ENCODE measurements at places on chromosomes 4 and X.

- no peak for DNase-seq
Measured at GRCh38 chr4:80161413-80162058, 35.8 kb upstream of the PRDM8 start.

- DNase-seq: no peak
Measured at GRCh38 chrX:94633237-94633636, 959.2 kb downstream of the FAM133A start.

GRCh38 chr4:8362483-8362882 is 78.0 kb downstream of the ACOX3 start:
- no peak for DNase-seq

DNA sequence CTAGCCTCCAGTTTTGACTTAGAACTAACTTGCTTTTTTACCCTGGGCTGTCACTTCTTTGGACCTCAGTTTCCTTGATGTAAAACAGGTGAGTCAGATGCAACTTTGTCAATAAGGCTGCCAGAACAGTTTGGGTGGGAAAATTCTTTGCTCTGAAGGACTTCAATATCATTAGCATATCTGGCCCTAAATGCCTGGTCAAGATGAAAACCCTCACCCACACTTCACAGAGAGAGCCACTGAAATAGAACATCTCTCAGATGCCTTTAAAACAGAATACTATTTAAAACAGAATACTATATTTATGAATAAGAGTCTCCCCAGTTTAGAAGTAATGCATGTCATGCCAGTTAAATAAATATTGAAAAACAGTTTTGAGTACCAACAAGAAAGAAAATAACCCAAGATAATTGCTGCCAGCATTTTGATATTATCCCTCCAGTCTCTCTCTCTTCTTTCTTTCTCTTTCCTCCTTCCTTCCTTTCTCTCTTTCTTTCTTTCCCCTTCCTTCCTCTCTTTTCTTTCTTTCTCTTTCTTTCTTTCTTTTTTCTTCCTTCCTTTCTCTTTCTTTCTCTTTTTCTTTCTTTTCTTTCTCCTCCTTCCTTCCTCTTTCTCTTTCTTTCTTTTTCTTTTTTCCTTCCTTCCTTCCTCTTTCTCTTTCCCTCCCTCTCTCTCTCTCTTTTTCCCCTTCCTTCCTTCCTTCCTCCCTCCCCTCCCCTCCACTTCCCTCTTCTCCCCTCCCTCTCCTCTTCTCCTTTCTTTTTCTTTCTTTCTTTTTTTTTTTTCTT is 32.8 kb upstream of the SHISA3 start:
- no peak for DNase-seq

GRCh38 chrX:87571964-87572363 is 54.4 kb downstream of the KLHL4 start:
- no peak for DNase-seq

- no peak for DNase-seq
Measured at GRCh38 chr4:86619656-86620055, 25.5 kb downstream of the PTPN13 start.

GRCh38 chrX:39204353-39204752 is 403.1 kb downstream of the MID1IP1 start:
- DNase-seq: no peak

DNA sequence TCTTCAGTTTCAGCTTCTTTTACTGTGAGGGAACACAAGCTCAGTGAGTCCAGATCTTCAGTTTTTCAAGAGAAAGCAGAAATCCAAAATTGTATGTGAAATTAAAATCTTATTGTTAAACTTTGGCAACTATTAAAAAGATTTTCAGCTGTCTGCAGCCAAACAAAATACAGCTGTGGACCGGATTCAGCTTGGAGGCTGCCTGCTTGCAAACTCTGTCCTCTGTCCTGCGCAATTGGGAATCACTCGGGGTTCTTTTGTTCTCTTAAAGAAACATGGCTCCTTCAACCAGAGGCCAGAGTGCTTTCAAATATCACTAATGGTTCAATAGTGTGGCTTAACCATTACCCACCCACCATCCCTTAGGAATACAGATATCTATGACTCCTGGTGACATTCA is 201.2 kb downstream of the CHIC2 start:
- DNase-seq: no peak

DNA sequence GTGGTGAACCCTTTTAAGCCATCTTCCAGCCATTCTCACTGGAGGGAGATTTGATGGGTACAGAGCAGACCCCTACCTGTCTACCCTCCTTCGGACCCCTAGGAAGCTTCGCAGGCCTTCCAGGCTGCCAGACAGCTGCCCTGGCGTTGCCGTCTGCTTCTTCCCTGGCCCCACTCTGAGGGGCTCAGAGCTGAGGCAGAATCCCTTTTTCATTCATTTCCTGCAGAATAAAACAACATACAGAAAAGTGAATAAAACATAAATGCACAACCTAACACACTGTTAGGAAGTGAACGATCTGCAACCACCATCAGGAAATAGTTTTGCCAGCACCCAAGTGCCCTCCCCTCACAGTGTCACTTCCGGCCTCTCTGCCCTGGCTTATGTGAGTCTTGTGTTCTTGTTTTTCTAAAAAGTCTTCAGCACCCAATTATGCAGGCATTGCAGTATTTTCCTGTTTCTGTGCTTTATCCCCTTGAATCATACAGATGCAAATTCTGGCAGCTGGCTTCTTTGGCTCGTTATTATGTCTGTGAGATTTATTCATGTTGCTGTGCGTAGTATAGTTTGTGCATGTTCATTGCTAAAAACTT is 5.6 kb upstream of the ADD1 start:
- DNase-seq: no peak

- DNase-seq: no peak
Measured at GRCh38 chrX:11704725-11705495, 39.2 kb upstream of the ARHGAP6 start.

DNA sequence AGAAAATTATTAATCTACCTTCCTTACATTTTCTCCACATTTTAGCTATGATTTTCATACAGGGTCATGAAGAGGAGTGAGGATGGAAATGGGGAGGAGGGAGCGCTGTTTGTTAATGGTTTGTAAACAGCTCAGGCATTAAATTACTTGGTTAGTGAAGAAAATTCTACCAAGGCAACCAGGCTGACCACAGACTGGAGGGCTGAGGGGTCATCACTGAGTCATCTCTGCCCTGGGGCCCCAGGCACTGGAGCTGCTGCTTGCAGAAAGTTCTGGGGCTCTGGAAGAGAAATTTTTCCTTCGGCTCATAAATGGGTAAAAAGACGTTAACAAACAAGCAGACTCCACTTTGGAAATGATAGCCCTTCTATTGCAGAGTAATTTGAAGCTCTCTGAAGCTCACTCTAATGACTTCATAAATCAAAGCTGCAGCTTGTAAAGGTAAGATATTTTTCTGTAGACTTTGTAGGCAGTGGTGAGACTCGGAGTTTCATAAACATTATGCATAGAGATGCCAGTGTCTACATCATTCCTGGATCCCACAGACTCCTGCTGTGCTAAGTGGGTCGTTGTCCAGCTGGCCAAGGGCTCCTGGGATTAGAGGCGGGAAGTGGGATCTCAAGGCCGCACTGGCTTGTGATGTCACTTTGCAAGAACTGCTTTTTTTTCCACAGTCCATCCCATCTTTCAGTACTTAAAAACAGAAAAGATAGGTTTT is 159.6 kb downstream of the PTTG2 start:
- no peak for DNase-seq

GRCh38 chr4:145535202-145535601 is 53.5 kb downstream of the SMAD1 start:
- no peak for DNase-seq

- no peak for DNase-seq
Measured at GRCh38 chr4:121390335-121390734, 9.5 kb upstream of the QRFPR start.

DNA sequence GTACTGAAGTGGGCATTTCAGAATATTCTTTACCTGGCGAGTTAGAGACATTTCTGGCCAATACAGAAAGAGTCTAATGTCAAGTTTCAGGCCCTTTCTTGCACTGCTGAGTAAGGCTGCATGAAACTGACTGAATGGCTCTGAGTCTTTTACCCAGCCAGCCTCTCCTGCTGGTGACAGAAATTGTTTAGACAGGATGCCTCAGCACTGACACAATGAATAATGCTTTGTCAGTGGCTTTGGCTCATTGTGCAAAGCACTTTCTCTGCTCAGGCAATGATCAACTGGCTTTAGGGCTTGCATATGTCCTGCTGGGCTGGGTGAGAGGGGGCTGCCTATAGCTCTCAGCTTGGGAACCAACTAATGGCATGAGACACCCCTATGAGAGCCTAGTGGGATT is 45.5 kb downstream of the CLNK start:
- no peak for DNase-seq

GRCh38 chrX:16120431-16120830 is 2.9 kb upstream of the GRPR start:
- DNase-seq: no peak

GRCh38 chr4:107131295-107131694 is 95.2 kb upstream of the DKK2 start:
- no peak for DNase-seq

- DNase-seq: no peak
Measured at GRCh38 chrX:100976211-100976610, 6.7 kb downstream of the ARL13A start.

- DNase-seq: no peak
Measured at GRCh38 chr4:78671903-78672815, 104.0 kb upstream of the BMP2K start.

GRCh38 chrX:2430265-2430825 is 70.4 kb downstream of the DHRSX start:
- DNase-seq: no peak

GRCh38 chr4:17469931-17470674 is 41.8 kb downstream of the QDPR start:
- no peak for DNase-seq

- DNase-seq: peak; percentile 92
Measured at GRCh38 chr4:212438-213188, 88.3 kb downstream of the ZNF718 start.

GRCh38 chrX:21956783-21957182 is 16.3 kb downstream of the SMS start:
- no peak for DNase-seq

DNA sequence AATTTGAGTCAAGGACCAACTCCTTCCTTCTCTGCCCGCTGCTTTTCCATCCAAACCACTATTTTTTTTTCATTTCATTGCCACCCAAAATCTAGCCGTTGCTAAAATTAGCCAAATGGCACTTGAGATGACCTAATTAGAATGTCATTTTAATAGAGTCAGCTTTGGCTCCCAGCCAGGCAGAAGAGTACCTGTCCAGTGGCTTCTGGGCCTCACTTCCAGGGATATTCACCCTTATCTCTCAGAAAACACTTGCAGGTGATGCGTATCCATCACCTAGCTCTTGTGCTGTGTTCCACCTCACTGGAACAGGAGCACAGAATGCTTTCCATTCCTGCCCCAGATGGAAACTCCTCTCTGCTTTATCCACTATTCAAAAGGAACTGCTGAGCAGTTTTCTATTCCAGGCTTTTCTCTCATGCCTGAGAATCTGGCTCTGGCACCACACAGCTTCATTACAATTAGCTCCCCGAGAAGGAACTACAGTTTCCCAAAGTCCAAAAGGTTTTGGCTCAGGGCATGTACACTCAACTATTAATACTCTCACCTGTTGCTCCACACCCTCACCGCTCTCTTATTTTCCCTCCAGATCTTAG is 18.5 kb downstream of the MAGEA9B start:
- peak; percentile 27 for DNase-seq

DNA sequence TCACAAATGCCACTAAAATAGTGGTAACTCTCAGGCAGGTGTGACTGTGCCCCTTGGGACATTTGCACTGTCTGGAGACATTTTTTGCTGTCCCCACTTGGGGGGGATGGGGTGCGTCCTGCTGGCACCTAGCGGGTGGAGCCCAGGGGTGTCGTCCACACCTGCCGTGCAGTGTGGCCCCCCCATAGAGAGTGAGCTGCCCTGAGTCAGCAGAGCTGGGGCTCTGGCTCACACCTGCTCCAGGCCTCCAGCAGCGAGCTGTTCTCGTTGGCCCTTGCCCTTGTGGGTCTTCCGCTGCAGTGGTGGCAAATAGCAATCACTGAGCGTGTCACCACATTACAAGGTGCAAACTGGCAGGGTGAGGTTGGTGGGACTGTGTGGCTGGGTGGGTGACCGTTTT is 64.6 kb downstream of the CLDN34 start:
- DNase-seq: no peak

DNA sequence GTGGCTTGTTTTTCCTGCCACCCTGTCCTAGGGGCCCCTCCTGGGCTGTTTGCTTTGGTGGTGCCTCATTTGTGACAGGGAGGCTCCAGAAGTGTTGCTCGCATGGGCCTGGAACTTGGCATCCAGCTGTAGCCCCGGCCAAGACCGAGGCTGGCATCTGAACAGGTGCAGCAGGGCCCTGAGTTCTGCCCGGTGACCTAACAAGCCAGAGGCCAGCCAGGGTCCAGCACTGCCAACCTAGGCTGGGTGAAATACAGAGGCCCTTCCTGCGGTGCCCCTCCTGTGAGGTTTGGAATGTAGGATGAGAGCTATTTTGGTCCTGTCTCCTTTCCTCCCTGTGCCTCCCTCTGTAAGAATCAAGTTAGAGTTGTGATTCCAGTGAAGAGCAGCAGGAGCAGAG is 58.5 kb downstream of the STARD8 start:
- no peak for DNase-seq

- no peak for DNase-seq
Measured at GRCh38 chrX:108306086-108306485, 132.1 kb downstream of the COL4A6 start.

- no peak for DNase-seq
Measured at GRCh38 chr4:16544869-16545268, 318.6 kb upstream of the TAPT1 start.

DNA sequence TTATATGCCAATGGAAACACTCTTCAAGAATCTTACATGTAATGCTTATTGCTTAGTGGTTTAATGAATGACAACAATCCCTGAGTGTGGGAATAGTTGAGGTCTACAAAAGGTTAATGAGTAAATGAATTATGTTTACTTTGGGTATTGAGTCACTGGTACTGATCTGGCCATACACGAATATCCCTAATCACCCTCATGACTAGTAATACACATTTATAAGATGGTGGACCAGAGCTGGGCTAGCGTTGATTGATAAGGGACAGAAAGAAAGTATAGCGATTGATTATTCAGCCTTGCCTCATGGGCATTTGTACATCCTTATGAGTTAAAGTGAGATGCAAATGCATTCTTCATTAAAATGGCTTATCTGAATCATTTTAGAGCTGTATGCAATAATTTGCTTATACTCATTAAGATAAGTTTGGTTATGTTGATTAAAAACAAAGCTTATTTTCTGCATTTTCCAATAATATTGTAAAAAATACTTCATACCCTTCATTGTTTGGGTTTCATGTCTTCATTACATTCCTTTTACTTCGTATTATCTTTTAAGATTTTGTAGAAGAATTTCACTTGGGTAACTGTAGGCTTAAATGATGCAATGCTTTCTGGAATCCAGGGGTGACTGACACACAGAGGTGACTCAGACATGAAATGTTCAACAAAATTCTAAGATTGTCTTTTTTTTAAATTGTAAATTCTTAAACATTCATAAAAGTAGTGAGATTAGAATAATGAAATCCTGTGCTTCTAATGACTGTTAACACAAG is 47.4 kb downstream of the FGF2 start:
- DNase-seq: no peak

DNA sequence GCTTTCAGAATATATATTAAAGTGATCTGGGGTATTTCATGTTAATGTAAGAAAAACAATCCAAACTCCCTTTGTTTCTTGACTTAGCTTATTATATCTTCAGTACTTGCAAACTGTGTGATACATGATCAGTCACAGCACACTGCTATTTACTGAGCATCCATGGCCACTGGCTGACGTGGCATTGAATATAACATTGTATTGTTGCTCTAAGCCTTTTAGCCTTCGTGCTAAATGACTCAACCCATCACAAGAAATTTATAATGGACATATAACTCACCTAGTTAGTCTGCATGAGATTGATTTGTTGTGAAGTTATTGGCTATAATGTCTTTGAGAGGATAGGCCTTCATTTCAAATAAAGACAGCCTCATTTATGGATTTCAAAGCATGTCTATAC is 642.6 kb downstream of the IL1RAPL1 start:
- no peak for DNase-seq

Measured in G401 (cell line).